ENCODE measurements at places on chromosomes 1 and 21.

DNA sequence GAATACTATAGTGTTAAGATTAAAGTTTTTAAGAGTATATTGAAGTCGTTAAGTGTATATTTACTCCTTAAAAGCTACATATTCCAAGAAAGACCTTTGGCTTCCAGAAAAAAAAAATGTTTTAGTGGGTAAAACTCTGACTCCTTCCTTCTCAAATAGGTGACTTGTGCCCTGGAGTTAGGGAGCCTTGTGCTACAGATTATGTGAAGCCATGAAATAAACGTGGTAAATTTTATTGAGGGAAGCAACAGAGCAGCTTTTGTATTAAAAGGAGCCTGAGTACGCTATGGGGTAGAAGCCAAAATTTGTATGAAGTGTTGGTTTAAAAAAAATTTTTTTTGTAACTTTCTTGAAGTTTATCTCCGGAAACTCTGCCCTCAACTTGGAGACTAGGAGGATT lies 994 bp downstream of the RO60 start:
- no peak for DNase-seq

GRCh38 chr1:232553050-232553754 lies 76.7 kb downstream of the SIPA1L2 start:
- DNase-seq, result no peak

DNA sequence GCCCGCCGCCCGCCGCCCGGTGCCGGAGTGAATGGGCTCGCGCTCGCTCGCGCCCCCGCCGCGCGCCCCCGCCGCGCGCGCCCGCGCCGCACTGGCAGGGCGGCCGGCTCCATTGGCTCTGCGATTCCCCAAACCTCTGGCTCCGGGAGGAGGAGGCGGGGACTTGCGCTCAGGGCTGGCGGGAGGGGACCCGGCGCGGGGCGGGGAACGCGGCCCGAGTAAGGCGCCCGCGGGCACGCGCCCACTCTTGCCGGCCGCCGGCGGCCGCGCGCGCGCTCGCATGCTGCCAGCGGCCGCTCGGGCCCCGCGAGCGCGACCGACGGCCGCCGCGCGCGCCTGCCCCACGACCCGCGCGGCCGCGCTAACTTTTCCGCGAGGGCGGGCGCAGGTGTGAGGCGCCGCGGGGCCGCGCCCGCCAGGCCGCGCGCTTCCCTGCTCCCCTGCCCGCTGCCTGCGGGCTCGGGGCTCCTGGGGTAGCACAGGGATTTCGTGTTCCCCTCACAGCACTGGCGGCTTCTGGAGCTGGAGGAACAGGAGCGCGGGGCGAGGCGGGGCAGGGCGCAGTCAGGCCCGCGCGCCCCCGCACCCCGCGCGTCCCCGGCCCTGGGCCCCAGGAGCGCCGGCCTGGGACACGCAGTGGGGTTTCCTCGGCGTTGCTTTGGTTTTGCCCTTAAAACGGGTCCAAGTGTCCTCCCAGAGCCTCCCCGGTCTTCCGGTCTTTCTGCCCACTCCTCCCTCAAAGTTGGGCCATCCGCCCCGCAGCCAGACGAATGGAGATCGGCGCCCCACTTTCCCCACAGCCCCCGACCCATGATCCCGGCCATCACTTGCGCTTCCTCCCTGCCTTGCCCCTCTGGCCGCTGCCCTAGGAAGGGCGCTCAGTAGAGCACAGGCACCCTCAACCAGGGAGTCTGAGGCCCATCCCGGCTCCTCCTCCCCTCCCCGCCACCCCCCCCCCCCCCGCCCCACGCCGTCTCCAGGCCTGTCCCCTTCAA lies 101.5 kb downstream of the CASZ1 start:
- DNase-seq, result peak; percentile 19

GRCh38 chr1:27000817-27001460 lies 7.4 kb downstream of the TRNP1 start:
- no peak for DNase-seq

DNA sequence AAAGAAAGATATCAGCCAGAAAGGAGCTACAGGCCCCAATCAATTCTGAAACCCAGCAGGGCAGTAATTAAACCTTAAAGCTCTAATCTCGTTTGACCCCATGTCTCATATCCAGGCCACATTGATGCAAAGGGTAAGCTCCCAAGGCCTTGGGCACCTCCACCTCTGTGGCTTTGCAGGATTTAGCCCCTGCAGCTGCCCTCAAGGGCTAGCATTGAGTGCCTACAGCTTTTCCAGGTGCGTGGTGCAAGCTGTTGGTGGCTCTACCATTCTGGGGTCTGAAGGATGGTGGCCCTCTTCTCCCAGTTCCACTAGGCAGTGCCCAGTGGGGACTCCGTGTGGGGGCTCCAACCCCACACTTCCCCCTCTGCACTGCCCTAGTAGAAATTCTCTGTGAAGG lies 429.9 kb downstream of the NPHP4 start:
- no peak for DNase-seq

GRCh38 chr1:201983380-201983805 lies 945 bp downstream of the RNPEP start:
- no peak for DNase-seq

GRCh38 chr1:68204977-68205630 lies 27.2 kb downstream of the WLS start:
- DNase-seq, result no peak

DNA sequence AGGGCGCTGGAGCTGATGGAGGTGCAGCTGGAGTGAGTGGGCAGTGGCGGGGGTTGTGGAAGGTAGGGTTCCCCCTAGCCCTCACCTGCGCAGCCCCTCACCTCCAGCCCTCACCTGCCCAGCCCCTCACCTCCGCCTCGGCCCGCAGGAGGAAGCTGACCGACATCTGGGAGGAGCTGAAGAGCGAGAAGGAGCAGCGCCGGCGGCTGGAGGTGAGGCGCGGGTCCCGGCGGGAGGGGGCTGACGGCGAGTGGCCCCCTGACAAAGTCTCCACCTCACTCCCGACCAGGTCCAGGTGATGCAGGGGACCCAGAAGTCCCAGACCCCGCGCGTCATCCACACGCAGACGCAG lies 2.7 kb downstream of the EVA1B start:
- no peak for DNase-seq

GRCh38 chr1:210413951-210414350 lies 85.2 kb downstream of the HHAT start:
- no peak for DNase-seq

- no peak for DNase-seq
Observed at GRCh38 chr1:244353551-244354091, 98.1 kb downstream of the ADSS2 start.

DNA sequence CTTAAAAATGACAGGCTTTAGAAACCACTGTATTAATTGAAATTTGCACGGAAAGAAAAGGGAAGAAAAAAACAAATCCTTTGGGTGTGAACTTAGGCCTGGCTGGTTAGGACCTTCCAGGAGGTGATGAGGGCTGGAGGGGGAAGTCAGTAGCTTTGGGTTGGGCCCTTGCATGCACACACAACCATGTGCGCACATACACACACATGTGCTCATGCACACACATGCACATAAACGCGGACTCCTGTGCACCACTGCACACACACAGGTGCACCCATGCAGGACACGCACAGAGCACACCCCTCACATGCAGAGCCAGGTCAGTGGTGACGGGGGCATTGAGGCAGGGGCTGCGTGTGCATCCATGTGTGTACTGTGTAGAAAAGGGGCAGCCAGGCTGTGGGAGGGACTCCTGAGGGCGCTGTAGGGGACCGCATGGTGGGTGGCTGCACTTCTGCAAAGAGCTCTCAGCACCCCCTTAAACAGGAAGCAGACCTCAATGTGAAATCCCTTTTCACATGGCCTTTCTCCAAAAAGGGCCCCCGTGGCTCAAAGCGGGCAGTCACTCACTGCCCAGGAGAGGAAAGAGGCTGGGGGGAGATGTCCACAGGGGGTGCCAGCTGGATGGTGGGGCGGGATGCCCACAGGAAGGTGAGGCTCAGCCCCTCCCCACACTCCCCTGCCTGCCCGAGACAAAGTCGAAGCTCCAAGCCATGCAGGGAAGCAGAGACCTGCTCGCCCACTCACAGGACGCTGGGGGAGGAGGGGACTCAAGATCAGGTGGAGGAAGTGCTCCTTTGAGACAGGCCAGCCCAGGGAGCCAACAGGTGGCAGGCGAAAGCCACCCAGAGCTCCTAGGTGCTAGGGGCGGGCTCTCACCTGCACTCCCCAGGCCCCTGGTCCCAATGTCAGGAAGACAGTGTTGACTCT lies 95.2 kb downstream of the ITPKB start:
- no peak for DNase-seq

- no peak for DNase-seq
Observed at GRCh38 chr1:154860156-154860870, 9.8 kb downstream of the KCNN3 start.

GRCh38 chr1:209391792-209392191 lies 191.7 kb upstream of the CAMK1G start:
- no peak for DNase-seq

DNA sequence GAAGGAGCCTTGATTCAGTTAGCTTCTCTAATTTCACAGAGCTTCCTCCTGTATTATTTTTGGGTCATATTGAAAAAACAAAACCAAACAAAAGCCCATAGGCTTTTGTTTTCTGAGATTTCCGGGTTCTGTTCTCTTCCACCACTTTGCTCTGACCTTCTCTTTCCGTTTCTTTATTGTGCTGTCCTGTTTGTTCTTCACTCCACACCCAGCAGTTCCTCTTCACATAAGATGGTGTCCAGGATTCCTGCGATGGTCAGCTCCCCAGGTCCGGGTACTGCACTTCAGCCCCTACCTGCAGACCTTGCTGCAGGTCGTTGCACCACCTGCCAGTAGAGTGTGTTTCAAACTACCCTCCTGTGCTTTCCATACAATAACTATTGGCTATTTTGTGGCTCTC lies 44.6 kb downstream of the GLUL start:
- DNase-seq, result no peak

GRCh38 chr1:31216016-31216415 lies 23.7 kb downstream of the NKAIN1 start:
- no peak for DNase-seq
